ENCODE measurements at places on chromosomes 5 and 9. TPM values are rescaled to one million over a fixed set of nuclear protein-coding genes. Genes with fewer than 3 reads are reported as not detected.

EQTN gene
- total RNA-seq: not detected

DNA sequence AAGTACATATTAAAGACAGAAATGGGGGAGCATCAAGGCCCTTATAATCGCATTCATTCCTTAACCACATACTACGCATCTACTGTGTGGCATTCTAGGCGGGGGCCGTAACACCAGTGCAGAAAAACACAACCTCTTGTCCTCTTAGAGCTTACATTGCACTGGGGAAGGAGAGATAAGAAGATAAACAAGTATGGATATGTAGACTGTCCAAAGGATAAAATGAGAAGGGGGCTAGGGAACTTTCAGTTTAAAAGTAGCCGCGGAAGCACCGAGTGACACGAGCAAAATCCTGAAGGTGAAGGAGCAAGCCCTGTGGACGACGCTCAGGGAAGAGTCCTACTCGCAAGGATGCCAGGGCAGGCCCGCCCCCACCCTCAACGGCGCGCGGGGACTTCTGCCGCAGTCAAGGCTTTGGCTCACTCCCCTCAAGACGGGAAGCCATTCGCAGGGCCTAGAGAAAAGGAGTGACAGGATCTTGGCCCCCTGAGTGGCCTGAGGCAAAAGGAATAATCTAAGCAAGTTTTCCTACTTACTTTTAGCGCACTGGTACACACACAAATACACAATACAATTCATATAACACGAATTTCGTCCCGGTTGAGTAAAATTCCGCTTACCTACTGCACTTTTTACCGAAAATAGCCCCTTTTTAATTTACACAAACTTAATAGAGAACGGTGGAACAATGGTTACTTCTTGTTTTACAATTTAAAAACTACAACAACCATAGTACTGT, 1.3 kb upstream of the NIPBL start:
- no peak for DNase-seq

WDR70 gene
- total RNA-seq: 38.4 TPM

DNA sequence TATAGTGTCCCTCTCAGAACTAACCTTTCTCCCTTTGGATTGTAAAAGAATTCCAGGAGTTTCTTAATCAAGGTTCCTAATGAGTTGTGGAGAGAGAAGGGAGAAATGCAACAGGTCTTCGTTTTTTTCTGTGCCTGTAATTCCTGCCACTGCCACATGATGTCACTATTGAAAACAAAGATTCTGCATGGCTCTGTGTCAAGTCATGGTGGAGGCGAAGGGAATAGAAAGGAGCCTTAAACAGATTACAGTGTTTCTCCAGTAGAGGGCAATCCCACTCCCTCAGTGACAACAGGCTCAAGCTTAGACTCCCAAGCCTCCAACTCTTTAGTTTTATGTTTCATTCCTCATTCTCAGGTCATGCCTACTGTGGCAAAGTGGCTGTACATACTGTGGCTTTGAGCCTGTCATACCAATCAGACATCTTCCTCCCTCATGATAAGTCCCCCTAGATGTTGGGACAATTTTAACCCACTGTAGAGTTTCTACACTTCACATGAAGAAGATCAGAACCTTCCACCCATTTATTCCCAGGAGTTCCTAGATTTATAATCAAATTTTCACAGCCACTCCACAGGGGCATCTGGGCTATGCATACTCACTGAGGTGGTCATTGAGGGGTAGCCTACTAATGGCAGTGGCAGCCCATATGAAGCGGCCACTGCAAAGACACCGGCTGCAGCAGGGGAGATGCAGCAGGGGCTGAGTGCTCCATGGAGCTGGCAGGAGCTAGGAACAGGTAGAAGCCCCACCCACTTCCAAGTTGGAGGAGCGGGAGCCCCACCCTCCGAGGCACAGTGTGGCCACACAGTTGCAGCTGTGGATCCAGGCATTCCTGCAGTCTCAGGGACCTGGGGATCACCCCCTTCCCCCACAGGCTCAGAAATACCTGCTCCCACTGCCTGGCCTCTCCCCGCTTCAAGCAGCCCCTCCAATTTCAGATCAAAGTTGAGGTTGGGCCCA, 97.4 kb upstream of the TRIM32 start:
- peak; percentile 50 for DNase-seq

JAKMIP2 gene
- 13.4 TPM for total RNA-seq

DNA sequence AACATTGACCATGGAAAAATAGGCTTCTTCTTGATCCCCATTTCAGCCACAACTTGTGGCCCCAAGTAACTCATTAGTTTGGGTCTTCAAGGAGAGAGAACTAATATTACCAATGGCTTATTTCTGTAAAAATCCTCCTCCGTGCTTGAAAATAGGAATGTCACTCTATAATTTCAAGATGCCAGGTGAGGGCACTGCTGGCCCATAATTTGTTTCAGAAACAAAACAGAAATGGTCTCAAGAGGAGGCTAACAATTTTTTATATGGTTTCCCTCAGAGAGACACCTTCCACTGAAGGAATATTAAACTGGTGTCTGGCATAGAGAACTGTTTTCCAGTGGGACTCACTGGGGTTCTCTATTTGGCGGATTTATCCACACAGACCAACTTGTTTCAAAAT, 437.0 kb upstream of the TRPC7 start:
- no peak for DNase-seq

PCDHGB4 gene
- 9.1 TPM for total RNA-seq

DNA sequence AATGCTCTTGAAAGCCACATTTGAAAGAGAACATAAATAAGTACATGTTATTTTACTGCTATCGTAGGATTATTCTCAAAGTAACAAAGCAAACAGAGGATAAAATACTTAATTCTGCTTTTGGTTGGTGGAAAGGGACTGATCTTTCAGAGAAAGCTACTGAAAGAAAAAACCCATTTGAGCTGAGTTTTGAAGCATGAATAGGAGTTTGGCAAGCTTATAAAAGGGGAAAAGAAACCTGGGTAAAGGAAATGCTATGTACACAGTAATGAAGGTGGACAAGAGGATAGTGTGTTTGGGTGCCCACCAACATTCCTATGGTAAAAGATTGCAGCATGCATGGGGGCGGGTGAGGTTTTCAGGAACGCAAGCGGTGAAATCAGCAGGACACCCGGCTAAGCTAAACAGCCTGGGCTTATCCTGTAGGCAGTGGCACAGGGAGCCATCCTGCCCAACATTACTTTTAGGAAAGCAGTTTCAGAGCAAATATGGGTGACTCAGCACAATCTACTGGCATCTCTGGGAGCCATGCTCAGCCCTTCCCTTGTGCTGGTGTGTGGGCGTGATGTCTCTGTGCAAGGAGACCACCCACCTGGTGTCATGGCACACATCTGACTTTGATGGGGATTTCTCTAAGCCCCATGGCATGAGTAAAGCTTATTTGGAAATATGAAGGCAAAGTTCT, 673.9 kb upstream of the KLF4 start:
- DNase-seq: no peak

GRCh38 chr5:39928709-39929108, 503.9 kb upstream of the DAB2 start:
- no peak for DNase-seq

RNF183 gene
- total RNA-seq: not detected

DNA sequence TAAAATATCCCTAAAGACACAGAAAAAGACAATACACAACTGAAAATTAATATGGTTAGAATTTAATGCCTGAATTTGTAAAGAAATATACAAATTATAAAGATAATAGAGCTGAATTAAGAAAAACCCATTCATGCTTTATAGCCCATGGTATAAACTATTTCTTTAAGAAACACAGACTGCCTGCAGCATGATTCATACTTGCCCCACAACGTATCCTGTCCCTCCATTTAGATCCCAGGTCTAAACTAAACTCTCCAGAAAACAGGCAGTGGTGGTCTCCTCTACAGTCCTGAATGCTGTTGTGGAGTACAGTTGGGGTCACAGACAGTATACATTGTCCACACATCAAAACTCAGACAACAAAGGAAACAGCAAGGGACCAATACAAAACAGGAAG, 24.8 kb downstream of the IL6ST start:
- DNase-seq: no peak

HINT1 gene
- 230 TPM for total RNA-seq

DNA sequence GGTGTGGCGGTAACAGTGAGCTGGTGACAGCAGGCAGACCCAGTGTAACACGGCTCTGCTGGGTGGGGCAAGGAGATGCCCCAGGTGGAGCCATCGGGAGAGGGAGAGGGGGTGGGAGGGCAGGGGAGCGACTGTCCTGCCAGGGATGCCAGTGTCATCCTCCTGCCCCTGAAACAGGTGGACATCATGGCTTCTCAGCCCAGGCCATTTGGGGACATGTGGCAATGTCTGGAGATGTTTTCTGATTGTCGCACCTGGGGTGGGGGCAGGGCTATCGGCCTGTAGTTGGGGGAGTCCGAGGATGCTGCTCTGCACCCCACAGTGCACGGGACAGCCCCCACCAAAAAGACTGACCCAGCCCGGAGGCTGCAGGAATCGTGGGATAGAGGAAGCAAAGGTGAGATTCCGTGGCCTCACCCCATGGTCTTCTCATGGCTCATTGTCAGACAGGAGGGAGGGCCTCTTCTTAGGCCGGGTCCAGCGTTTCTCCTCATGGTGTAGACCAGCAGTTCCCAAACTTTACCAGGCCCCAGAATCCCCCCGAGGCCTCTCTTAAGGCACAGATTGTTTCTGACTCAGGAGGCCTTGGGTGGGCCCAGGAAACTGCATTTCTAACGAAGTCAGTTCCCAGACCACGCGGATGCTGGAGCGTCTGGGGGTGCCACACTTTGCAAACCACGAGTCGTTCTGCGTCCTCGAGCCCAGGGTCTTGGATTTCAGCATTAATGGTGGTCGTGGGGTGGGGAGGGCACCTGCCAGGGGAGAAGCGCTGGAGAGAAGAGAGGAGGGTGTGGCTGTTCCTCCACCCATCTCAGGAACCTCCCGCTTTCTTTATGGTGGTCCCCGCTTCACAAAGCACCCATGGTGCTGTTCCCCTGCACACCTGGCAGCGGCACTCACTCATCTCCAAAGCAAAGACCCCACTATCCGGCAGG, 11.0 kb downstream of the COL5A1 start:
- no peak for DNase-seq

DNA sequence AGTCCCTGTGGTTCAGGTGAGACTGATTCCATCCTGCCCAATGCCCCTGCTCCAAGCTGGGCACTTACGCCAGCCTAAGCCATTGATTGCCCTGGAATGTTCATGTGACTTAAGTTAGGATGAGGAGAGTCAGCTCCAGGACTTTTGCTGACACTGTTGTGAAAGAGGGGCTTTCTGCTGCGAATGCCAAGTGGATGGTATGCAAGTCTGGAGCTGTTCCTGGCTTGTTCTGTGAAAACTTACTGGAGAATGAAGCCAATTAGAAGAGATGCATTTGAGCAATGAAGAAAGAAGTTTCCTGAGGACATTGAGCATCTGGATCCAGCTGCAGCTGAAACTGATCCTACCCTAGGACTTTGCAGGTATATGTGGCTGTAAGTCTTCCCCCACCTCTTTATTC, 61.2 kb upstream of the ZFR start:
- no peak for DNase-seq

Data from H1 (cell line).